ENCODE measurements at places on chromosomes 5 and 9.

DNA sequence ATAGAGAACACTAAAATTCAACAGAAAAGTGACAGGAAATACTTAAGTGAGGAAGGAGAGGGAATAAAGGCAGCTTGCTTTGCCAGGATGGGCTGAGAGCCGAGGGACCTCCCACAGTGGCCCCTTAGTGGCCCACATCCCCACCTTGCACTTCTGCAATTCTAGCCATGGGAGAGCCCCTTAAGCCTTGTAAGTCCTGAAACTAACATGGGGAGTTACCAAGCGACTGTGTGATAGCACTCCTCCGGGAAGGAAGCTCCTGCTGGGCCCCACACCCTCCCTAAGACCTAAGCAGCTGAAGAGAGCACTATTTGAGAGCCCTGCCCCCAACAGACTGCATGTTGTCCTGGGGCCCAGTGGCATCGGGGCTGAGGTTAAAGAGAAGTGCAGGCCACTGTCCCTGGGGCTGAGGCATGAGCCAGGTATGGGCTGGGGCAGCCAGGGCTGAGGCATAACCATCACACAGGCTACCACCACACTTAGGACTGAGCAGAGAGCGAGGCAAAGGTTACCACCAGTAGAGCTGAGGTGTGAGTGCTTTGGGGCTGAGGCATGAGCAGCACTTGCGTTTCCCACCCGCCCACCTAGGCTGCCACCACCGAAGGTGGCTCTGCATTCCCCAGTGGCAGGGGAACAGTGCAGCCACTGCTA, 301.8 kb upstream of the TRPC7 start:
- ATAC-seq = no peak

- ATAC-seq = no peak
These were observed 94.7 kb downstream of the YTHDC2 start for GRCh38 chr5:113608113-113608596.

GRCh38 chr9:136171009-136171800, 33.7 kb downstream of the LHX3 start:
- ATAC-seq = no peak

DNA sequence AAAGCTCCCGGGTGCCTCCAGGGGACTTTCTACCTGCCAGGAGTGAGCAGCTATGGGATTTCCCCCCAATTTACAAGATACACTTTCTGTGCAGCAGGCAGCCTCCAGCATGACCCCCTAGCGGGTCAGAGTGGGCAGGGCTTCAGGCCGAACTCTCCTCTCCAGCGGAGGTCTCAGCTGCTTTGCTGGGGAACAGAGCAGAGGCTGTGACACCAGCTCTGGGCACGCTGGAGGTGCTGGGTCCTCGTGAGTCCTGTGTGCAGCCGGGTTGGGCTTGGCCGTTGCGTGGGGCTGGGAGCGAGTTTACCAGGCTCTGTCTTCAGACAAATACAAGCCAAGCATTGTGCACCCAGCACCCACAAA, 2.9 kb downstream of the NRARP start:
- ATAC-seq = no peak

DNA sequence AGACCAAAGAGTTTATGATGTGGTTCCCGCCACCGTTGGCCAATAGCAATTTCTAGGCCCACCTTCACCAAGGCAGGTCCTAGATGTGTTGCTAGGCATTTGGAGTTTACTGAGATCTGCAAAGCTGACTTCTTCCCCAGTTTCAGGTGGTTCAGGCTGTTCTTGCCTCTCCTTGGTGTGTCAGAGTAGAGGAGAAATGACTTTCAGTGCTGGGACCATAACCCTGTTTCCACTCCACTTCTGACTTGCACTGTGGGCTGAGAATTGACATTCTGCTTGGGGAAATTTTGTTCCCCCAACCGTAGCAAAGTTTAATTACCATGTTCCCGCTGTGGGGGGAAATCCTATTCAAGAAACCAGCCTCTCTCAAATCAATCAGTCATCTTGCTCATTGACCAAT, 128.0 kb upstream of the GABRP start:
- ATAC-seq = no peak
